ENCODE measurements at places on chromosomes 13 and 19.

DNA sequence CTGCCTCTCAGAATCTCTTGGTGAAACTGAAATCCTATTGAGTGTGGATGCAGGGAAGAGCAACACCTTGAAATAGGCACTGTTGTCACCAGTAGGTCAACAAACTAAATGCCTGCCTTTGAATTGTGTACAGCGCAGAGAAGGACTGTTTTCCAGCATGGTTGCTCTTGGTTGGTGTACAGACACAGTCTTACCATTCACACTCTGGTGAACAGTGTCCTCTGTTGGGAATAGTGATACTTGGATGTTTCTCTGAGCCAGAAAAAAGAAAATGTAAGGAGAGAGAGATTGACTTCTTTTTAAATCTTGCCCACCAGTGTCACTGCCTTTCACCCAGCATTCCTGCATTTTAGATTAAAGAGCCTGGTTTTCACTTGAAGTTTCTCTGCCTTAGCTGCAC is 179.7 kb downstream of the STK24 start:
- no peak for DNase-seq

GRCh38 chr13:109154546-109154945 is 525.1 kb downstream of the MYO16 start:
- DNase-seq = no peak

GRCh38 chr19:50361290-50362029 is 4.0 kb downstream of the NAPSA start:
- DNase-seq = no peak

DNA sequence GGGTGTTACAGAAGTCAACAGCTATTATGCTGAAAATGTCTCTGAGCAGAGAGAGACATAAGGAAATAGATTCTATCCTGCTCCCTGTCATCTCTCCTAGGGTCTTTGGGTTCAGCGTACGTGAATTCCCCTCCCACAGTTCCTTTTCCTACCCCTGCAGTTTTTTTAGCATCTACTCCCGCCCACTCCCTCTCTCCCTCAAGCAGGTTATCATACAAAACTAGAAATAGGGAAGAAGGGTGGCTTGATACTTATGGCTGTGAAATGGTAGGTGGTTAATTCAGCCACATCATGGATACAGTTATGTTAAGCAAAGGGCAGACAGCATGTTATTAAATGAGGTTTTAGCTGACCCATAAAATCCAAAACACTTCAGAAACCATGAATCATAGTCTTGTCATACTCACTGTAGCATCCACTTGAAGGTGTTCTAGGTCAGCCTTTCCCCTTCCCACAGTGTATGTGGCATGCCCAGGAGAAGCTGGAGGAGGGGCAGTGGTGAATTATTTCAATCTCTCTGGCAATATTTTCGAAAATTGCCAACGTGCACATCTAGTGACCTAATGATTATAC is 236.8 kb upstream of the SERP2 start:
- no peak for DNase-seq

DNA sequence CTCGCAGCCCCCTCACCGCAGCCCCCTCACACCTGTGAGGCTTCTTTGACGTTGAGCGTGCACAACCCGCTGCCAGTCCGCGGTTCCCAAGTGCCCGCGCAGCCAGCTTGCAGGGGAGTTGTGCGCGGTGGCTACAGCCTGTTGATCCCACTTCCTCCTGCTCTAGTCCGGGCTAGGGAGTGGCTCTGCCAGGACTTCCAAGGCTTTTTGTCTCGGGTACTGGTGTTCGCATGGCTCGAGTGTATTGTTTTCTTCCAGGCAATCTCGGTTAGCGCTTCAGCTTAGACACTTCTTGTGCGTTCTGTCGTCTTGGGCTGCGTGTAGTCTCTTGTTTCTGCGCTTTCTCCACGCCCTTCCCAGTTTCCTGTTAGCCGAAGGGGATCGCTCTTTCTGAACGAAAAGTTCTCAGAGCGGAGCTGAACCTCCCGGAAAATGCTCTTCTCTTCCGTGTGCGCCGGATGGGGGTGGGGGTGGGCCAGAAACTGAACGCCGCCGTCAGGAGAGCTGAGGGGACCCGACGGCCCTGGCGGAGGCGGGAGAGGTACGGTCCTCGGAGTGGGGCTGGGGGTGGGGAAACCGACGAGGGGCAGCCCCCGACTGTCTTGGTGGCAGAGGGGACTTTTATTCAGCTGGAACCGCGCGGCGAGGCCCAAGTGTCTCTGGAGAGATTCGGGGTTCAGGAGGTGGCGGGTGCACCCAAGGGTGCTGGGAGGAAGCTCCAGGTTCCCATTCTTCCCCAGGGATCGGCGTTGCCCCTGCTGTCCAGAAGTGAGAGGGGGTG is 697 bp upstream of the DGKH start:
- no peak for DNase-seq

GRCh38 chr13:24651718-24652345 is 28.4 kb upstream of the ATP12A start:
- DNase-seq = no peak

DNA sequence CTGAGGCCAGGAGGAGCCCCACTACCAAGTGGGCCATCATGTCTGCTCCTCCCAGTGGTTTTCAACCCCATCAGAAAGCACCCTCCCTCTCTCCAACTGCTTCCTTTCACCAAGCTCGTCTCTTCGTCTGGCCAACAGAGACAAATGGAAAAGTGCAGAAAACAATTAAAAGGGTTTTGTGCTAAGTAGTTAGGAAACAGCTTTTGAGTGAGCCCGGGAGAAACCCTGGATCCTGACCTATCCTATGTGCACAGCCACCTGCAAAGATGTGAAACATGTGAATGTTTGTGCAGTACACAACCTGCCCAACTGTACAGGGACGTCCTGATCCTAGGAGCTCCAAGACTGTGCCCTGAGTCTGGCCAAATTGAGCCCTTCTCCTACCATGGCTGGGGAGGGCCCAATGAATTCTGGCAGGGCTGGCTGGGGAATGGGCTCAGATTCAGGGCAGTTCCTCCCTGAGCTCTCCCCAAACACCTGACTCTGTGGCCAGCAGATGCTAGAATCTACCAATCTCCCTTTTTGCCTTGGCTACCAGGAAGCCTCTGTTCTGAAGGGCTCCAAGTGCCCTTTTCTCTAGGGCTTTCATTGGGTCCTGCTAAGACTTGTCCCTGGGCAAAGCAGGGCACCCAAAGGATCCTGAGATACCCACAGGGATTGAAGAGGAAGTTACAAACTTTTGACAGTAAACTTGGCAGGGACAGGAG is 7.9 kb downstream of the TLE5 start:
- no peak for DNase-seq

DNA sequence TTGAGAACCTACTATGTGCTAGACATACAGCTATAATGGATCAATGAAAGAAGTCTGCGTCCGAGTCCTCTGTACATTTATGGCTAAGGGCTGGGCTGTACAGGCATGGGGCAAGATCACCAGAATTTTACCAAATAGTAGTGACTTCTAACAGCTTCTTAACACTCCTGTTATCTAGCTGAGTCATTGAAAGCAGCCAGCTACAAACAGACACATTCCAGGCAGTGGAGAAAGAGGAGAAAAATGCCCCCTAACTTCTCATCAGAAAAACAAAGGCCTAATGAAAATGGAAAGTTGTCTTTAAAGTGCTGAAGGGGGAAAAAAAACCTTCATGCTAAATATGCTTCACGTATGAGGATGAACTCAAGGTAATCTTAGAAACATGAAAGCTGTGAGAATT is 14.3 kb upstream of the ZNF667 start:
- no peak for DNase-seq

- DNase-seq = no peak
Observed at GRCh38 chr19:30311911-30312310, 60.3 kb upstream of the ZNF536 start.

DNA sequence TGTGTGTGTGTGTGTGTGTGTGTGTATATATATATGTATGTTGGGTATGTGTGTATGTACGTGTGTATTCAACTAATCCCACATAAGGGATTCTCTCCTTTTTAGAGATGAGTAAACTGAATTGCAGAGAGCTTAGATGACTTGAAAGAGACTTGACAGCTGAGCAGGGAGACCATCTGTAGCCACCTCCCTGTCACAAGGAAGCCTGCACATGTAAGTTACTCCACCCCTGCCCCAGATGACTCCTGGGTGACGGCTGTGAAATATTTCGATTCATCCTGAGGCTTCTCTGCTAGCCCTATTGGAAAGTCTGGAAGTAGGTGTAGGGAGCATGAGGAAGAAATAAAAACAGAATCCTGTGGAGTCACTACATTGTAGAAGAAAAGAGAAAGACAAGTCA is 480.4 kb downstream of the FOXO1 start:
- DNase-seq = no peak

DNA sequence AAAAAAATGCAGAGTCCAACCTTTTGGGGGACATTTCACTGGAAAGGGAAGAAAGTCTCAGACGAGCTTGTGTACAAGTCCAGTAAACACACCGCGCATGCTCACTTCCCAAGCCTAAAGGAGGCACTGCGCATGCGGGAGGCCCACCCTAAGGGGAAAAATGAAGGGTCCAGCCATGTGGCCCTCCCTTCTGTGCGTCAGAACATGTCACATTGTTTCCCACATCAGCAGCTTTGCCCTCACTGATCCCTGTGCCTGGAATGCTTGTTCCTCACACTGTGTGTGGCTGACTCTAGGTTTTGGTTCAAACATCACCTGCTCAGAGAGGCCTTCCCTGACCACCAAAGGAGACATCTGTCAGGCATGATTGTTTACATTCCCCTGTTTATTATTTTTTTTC is 4.4 kb downstream of the ELSPBP1 start:
- no peak for DNase-seq

DNA sequence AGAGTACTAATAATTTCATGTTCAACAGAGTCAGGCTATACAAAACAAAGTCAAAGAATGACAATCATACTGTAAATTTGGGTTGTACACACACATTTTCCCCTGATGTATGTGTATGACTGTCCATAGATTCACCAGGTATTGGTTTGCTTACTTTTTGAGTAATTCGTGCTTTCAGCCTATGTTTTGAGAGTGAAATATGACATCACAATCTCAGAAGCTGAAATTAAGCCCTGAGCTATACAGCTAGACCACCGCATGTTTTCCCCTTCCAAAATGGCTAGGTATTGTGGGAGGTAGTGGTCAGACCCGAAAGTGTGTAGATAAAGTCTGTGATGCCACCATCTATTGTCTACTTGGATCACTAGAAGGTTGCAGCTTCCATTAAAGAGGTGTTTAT is 102.8 kb downstream of the KATNAL1 start:
- no peak for DNase-seq

GRCh38 chr19:41019346-41019745 is 28.3 kb downstream of the CYP2B6 start:
- DNase-seq = no peak

DNA sequence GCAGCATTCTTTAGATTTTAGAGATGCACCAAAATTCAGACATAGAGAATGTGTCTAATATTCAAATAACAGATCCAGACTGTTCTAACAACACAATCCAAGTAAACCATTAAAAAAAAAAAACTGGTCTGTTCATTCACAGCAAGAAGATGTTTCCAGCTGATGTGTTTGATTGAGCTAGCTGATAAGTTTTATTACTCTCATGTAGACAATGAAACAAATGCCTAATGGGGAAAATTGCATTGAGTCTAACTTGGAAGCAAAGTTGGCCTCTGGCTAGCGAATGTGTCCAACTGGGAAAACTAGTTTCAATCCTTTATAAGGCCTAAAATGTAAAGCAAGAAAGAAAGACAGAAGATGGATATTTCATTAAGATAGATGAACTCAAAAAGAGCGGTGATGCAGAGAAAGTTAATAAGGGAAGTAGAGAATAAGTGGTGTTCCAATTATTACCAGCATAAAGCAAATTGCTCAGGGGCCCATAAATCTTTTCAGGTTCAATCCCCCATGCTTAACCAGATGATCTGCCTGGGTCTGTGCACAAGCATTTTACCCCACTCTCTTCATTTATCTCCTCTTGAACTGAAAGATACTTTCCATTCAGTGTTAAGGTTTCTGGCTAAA is 54.2 kb downstream of the PCDH9 start:
- no peak for DNase-seq

DNA sequence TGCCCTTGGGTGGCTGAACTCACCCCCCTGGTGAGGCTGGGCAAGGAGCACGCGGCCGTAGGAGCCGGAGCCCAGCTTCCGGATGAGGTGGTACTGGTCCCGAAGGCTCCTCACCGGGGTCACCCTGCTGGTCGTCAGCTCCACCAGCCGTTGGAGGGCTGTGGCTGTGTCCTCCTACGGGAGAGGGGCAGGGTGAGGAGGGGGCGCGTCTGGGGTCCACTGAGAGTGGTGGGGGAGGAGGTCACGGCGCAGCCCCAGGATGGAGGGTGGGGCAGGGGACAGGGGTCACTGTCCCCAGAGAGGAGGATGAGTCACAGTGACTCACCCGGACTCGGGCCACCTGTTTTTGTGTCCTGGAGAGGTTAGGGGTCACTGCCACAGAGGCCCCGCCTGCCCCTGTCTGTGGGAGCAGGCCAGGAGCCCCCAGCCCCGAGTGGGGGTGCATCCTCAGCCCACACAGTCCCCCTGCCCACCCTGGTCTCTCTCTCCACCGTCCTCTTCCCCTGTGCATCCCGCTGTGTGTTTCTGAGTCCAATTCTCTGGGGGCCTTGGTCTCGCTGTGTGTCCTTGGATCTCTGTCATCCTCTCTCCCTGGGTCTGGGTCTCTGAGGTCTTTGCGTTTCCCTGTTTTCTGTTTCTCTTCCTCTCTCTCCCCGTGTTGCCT is 435 bp downstream of the SBK3 start:
- no peak for DNase-seq

GRCh38 chr19:39419003-39419402 is 6.5 kb downstream of the PLEKHG2 start:
- DNase-seq = no peak

- no peak for DNase-seq
Observed at GRCh38 chr19:33063753-33064457, 783 bp downstream of the RHPN2 start.

GRCh38 chr13:101230271-101230890 is 185.9 kb downstream of the NALCN start:
- DNase-seq = no peak

DNA sequence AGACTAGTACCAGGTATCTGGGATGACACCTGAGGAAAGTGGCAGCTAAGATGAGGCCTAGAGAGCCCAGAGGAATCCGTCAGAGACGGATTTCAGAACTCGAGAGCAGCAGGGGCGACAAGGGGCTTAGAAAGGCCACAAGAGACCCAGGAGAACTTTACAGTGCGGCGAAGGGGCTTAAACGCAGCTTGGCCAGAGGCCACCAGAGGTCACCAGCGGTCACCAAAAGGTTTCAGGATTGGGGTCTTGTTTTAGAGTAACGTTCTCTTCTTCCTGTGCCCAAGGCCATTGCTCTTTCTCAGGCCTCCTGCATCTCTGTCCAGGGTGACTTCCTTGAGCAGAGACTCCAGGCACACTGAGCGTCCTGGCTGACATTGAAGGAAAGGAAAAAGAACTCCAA is 2.2 kb downstream of the ZSCAN22 start:
- no peak for DNase-seq

- DNase-seq = no peak
Observed at GRCh38 chr13:59356607-59357006, 807.1 kb downstream of the DIAPH3 start.

- DNase-seq = no peak
Observed at GRCh38 chr13:95880331-95880730, 172.9 kb downstream of the UGGT2 start.

- no peak for DNase-seq
Observed at GRCh38 chr19:15280048-15280725, 47.9 kb upstream of the EPHX3 start.

- DNase-seq = peak; percentile 33
Observed at GRCh38 chr19:45076029-45076850, at the start of gene ZNF296. Gene ZNF296, minus strand, starts transcription at chr19:45076478. Its CDS starts 105 bp downstream, at chr19:45076373.

GRCh38 chr13:76745261-76746200 is 140.7 kb downstream of the KCTD12 start:
- no peak for DNase-seq
